ENCODE measurements at places on chromosomes 6 and 20. TPM values are rescaled to one million over a fixed set of nuclear protein-coding genes. Genes with fewer than 3 reads are reported as not detected.

LGSN gene
- not detected for total RNA-seq

POM121L2 gene
- not detected for total RNA-seq

LY6G6C gene
- total RNA-seq: not detected

DNA sequence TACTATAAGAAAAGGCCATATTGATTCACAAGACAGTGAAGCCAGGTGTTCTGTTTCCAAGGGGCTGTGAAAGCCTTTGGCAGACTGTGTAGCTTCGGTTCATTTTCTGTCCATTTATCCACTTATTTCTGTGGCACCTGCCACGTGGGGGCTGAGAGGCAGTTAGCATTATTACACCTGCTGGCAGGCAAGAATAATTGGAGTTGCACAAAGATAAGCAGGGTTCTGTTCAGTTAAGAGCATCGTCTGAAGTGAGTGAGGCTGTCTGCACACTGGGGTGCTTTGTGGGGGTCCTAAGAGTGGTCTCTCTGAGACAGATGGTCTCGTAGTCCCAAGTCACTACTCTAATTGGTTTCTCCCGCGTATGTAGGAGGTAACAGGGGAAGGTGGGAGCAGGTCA, 60.6 kb upstream of the CCN6 start:
- DNase-seq: no peak

- peak; percentile 64 for DNase-seq
These were observed 31.3 kb upstream of the ZSCAN23 start for GRCh38 chr6:28474441-28475219.

GRCh38 chr20:54099894-54100293, 29.5 kb upstream of the BCAS1 start:
- DNase-seq: no peak

DNA sequence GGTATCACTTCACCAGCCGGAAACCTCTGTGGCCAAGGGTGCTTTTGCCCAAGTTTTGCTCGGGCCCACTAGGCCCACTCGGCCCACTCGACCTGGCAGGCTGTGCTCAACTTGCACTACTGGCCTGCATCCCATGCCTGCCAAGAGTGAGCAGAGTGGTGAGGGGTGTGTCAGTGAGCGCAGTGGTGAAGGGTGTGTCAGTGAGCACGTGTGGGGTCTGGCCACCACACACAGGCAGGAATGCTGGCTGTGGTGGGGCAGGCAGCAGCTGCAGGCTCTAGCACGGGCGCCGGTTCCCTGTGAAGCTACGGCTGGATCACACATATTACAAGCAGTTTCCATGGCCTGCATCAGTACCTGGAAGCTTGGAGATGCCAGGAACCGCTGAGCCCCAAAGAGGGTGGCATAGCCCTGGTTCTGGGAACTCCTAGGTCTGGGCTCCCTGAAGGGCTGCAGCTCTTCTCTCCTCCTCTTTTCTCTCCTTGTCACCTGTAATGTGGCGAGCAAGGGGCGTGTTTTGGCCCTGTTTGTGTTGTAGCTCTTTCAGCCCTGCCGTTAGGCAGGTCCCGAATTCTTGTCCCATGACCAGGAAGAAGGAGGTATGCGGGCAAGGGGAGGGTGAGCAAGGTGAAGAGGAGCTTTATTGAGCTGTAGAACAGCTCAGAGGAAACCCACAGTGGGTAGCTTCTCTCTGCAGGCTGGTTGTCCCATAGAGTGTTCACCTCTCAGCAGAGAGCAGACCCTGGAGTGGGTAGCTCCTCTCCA, 51.0 kb upstream of the CLDN20 start:
- DNase-seq: no peak

DNA sequence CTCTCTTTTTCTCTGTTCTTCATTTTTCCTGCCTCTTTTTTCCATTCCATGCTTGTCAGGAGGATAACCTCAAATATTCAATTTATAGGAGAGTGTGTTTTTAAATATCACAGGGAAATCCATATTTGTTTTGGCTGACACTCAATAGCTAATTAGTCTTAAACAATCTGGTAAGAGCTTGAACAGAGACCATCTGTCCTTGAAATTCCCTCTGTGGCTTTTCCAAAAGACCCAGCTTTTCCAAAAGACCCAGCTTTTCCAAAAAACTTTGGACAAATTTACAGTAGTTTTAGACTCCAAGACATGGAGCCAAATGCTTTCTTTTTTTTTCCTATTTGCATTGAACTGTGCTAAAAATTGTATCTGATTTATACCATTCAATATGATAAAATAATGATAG, 127.4 kb upstream of the FAM83B start:
- no peak for DNase-seq
